ENCODE measurements at places on chromosomes 7 and 10. TPM values are rescaled to one million over a fixed set of nuclear protein-coding genes. Genes with fewer than 3 reads are reported as not detected.
A peak's percentile ranks its signal among the peaks of the same experiment; 100 is the strongest.

DNA sequence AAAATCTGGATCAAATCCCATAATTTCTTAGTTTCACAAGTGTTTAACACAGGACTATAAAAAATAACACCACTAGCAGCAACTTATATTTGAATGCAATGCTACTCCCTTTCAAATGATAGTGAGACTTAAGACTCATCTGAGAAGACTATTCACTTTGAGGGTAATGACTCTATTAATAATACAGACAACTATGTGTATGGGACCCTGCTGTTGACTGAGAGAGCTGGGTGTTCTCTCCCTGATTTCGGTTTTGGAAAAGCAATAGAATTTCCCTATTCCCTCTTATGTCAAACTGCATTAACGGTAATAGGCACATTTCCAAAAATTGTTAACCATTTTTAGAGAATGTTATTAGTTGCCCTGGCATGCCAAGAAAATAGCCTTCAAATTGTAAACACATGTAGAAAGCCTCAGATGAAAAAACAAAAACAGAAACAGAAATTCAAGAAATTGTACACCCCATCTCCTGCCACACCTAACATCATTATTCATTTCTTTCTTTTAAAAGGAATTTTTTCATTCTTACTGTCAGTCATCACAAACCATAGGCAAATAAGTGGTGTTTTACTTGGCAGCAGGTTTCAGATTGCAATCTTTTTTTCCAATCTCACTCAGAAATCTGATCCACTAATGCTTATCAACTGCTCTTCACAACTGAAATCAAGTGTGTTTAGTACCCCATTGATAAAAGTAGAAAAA, 153.7 kb downstream of the TFPI2 start:
- DNase-seq, result no peak

DNA sequence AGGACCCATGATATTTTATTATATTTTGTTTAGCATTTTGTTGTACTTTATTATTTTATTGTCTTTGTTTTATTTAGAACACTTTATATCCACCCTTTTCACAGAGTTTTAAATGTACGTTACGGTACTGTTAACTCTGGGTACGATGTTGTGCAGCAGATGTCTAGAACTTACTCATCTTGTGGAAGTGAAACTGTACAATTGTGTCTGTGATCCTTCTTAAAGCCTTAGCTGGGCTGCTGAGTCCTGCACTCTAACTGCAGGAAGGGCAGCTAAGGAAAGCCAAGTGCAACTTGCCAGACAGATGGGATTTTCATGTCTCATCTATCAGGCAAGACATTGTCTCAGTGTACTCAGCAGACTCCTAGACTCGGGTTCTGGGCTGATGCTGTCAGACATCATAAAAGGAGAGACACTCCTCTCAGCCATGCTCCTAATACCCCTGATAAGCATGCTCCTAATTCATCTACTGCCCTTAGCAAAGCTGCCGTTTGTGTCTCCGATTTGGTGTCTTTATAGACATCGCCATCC, 14.6 kb upstream of the INSYN2A start:
- no peak for DNase-seq

GRCh38 chr10:677038-677437, 12.4 kb downstream of the DIP2C start:
- DNase-seq, result no peak

GRCh38 chr10:78321500-78321899, 287.8 kb downstream of the RPS24 start:
- no peak for DNase-seq

GRCh38 chr10:106711313-106711906, 453.1 kb downstream of the SORCS1 start:
- no peak for DNase-seq

DNA sequence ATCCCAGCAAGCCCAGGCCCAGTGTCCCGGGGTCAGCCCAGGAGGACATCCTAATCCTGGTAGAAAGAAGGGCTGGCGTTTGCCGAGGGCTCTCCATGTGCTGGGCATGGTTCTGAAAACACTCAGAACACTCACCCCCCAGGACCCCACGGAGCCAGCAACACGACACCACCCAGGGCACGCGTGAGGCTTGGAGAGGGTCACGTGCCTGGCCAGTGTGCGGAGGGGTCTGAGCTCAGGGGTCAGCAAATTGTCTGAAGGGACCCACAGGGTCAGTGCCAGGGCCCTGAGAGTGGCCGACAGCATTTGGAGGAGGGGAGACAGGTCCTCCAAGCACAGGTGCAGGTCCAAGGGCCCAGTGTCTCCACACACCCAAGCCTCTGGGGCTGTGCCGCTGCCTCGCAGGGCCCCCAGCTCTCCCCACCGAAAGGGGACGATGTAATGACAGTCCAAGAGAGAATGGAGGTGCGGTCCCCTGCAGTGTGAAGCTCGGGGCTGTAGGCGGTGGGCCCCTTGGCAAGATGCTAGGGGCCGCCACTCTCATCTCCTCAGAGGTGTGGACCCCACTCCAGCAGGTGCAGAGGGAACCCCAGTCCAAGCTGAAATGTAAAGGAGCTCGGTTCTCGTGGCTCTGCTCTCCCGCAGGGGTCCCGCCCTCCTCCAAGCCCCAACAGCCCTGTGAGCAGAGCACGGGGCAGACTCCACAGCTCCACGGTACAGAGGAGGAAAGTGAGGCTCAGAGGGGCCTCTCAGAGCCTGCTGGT, 7.8 kb downstream of the FOXL3 start:
- no peak for DNase-seq

DNA sequence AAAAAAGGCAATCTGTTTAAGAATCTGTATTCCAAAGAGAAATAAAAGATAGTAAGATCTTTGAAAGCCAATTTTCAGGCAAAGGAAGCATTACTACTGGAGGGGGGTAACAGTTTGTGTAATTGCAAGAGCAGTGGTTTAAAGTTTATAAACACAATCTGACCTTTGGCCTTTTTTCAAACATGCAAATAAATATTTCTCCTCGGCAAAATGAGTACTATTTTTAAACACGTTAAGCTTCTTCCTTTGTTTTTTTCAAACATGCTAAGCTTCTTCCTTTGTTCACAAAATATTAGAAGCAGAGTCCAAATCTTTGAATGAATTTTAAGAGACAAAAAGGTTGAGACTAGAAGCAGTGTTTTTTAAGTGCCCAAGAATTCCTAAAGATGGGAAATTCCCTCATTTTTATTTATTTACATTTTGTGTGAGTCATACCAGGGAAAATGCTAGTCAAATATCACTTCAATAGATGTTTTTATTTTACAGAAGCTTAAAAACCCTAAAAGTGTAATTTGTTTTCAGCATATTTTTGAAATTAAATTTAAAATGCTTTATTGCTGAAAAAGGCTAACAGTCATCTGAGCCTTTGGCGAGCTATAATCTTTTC, 229.3 kb downstream of the GPR37 start:
- peak; percentile 59 for DNase-seq

TEX47 gene
- total RNA-seq, result not detected
